ENCODE measurements at places on chromosomes 1 and 21. TPM values are rescaled to one million over a fixed set of nuclear protein-coding genes. Genes with fewer than 3 reads are reported as not detected.
A peak's percentile ranks its signal among the peaks of the same experiment; 100 is the strongest.

Gene CFAP107
- not detected for total RNA-seq

Gene ALX3
- total RNA-seq = not detected

Gene SPRR5
- total RNA-seq = not detected

Gene ADIPOR1
- total RNA-seq = 77.3 TPM

Gene THEM4
- total RNA-seq = 32.9 TPM

Gene POU2F1
- total RNA-seq = 17.3 TPM

- H3K4me1 ChIP-seq = peaks cover 13% of the 10 kb centered on the region
- H3K27ac ChIP-seq = no peak overlapping the region
Observed at GRCh38 chr21:45308194-45309068, 20.7 kb upstream of the POFUT2 start.

GRCh38 chr1:4149831-4150230, 249.8 kb upstream of the C1orf174 start:
- no peaks in the 10 kb centered on the region for H3K36me3 ChIP-seq
- H3K27ac ChIP-seq = no peak overlapping the region
- no peaks in the 10 kb centered on the region for H3K4me1 ChIP-seq
- no peaks in the 10 kb centered on the region for H3K27me3 ChIP-seq
- DNase-seq = no peak
- H3K4me3 ChIP-seq = no peak overlapping the region

DNA sequence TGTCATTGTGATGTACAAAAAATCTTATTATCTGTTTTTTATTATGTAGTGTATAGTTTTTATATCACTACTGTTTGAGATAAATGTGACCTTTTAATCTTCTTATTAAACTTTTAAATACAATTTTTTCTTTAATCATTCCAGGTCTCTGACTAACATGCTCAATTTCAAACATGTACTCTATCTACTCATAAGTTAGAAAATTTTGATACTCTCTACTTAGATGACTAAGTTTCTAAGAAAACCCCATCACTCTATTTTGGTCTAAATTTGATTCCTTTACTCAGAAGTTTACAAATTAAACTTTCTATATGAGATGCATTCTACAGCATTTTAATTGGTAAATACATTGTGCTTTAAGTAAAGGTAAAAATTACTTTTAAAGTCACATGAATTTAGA, 544.0 kb downstream of the PTBP2 start:
- no peaks in the 10 kb centered on the region for H3K4me1 ChIP-seq
- H3K4me3 ChIP-seq = no peak overlapping the region
- no peak overlapping the region for H3K27ac ChIP-seq
- no peak for DNase-seq

GRCh38 chr1:178506177-178506576, 6.7 kb upstream of the TEX35 start:
- no peak overlapping the region for H3K4me3 ChIP-seq
- H3K27me3 ChIP-seq = no peaks in the 10 kb centered on the region
- no peak overlapping the region for H3K27ac ChIP-seq

- no peaks in the 10 kb centered on the region for H3K27me3 ChIP-seq
- H3K4me1 ChIP-seq = peaks cover 40% of the 10 kb centered on the region
- H3K36me3 ChIP-seq = no peaks in the 10 kb centered on the region
- H3K4me3 ChIP-seq = peak overlapping the region; percentile 66
Observed at GRCh38 chr1:154791292-154792166, 78.6 kb downstream of the KCNN3 start.

DNA sequence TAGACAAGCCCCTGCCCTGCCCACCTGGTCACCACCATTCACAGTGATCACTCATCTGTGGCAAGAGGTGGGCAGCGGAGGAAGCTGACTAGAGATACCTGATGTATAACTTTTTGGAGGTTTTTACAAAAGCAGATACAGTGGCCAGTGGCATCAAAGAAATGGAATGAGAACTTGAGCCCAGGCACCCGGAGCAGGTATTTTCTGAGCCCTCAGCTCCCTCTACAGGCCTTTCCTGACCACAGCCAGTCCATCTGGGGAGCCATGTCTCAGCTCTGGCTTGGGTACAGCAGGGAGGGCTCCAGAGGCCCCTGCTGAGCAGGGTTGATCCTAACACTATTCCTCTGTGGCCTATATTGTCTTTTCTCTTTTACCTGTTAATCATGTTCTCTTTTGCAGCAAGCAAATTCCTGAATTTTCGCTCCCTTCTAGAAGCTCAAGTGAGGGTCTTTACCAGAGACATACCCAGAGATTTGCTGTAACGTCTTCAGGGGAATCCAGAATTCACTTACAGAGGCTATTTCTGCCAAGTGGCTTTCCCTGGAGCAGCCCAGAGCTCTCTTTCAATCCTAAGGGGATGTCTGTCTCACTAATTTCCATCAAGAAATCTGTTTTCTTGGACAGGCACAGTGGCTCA, 27.3 kb downstream of the GPR157 start:
- peak; percentile 17 for DNase-seq
- no peak overlapping the region for H3K4me3 ChIP-seq
- no peaks in the 10 kb centered on the region for H3K27me3 ChIP-seq

- no peak for DNase-seq
- no peaks in the 10 kb centered on the region for H3K27me3 ChIP-seq
- H3K36me3 ChIP-seq = peaks cover 11% of the 10 kb centered on the region
- H3K4me3 ChIP-seq = no peak overlapping the region
- H3K27ac ChIP-seq = no peak overlapping the region
Observed at GRCh38 chr1:235190431-235190830, 29.4 kb upstream of the RBM34 start.

DNA sequence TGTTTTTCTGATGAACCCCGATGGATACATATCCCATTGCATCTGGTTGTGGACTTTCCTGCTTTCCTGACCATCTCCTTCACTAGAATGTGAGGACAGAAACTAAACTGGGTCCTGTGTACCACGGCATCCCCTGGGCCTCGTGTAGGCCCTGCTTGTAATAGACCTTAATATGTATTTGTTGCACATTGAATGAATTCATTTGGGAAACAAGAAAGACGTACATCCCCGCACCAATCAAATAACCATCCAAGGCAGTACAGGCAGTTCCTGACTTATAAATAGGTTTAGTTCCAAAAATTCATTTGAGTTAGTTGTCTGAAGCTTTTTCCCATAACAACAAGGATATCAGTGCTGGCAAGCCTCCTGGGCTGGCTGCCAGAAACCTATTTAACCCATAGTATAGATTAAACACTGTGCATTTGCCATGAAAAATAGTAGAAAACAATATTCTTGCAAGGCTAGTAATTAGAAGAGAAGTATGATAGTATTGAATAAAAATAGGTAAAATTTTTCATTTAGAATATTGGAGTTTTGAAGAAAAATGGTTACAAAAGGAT, 81.8 kb upstream of the CD34 start:
- no peaks in the 10 kb centered on the region for H3K36me3 ChIP-seq
- DNase-seq = no peak
- peaks cover 5% of the 10 kb centered on the region for H3K27me3 ChIP-seq
- H3K4me1 ChIP-seq = no peaks in the 10 kb centered on the region
- H3K27ac ChIP-seq = no peak overlapping the region

- no peaks in the 10 kb centered on the region for H3K4me1 ChIP-seq
- H3K36me3 ChIP-seq = no peaks in the 10 kb centered on the region
- no peak for DNase-seq
- H3K27me3 ChIP-seq = no peaks in the 10 kb centered on the region
- H3K4me3 ChIP-seq = no peak overlapping the region
Observed at GRCh38 chr1:68725001-68725752, 228.3 kb upstream of the DEPDC1 start.

- no peaks in the 10 kb centered on the region for H3K27me3 ChIP-seq
- H3K4me1 ChIP-seq = peaks cover 11% of the 10 kb centered on the region
- no peaks in the 10 kb centered on the region for H3K36me3 ChIP-seq
- H3K4me3 ChIP-seq = no peak overlapping the region
- no peak overlapping the region for H3K27ac ChIP-seq
- DNase-seq = no peak
Observed at GRCh38 chr1:89794406-89794805, 26.4 kb upstream of the LRRC8D start.

DNA sequence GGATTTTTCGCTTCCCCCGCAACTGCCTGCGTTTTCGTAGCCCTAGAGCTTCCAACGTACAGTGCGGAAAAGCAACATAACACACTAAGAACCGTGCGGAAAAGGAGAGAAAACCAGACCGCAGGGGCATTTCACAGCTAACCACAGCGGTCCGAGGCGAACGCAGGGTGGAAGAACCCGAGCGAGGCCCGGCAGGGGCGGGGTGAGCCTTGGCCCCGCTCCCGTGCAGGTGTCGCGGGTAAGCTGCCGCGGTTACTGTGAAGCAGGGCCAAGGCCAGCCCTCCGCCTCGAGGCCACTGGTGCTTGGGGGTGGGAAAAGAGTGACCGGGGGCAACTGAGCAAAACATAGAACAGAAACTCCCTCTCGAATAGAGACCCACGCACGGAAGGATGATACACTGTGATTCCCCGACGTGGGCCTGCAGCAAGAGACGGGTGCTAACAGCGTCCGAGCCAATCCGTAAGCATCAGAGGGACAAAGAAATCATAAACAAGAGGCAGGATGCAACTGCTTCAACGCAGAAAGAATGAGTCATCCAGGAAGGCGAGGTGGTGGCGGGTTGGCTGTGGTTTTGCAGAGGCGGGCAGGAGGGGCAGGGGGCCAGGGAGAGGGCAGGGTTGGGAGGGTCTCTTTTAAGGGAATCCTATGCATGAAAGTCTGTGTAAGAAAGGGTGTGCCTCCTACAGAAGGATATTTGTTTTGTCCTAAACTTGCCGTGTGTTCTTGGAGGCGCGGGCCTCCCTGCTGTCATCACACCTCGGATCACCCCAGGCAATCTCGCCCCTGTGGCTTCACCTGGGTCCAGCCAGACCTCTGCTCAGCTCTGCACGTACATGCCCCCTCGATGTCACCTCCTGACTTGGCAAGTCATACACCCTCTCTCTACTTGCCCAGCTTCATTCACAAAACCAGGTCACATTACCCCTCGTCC, 7.3 kb downstream of the GNG4 start:
- no peaks in the 10 kb centered on the region for H3K36me3 ChIP-seq
- H3K27ac ChIP-seq = peak overlapping the region; percentile 83
- peaks cover 37% of the 10 kb centered on the region for H3K27me3 ChIP-seq
- DNase-seq = peak; percentile 77
- H3K4me3 ChIP-seq = peak overlapping the region; percentile 57

DNA sequence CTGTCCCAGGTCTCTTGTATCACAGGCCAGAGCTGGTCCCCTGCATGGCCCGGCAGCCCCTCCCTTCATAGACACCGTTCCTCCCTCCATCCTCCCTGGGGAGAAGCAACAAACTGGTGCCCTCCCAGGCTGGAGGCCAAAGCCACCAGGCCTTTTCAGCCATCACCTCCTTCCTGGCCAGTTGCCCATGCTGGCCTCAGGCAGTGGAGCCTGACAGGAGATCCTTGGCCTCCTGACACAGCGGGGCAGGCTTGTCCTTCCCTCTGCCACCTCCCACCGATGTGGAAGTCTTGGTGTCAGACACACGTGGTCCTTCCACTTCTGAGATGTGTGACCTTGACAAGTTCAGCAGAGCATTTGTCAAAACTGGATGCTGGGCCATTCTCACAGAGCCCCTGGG, 206.0 kb downstream of the HIVEP3 start:
- no peak overlapping the region for H3K27ac ChIP-seq
- DNase-seq = no peak

GRCh38 chr1:163307479-163308171, 14.1 kb upstream of the NUF2 start:
- no peaks in the 10 kb centered on the region for H3K4me1 ChIP-seq
- H3K4me3 ChIP-seq = no peak overlapping the region
- no peak overlapping the region for H3K27ac ChIP-seq
- peaks cover 26% of the 10 kb centered on the region for H3K36me3 ChIP-seq
- DNase-seq = no peak
- no peaks in the 10 kb centered on the region for H3K27me3 ChIP-seq

DNA sequence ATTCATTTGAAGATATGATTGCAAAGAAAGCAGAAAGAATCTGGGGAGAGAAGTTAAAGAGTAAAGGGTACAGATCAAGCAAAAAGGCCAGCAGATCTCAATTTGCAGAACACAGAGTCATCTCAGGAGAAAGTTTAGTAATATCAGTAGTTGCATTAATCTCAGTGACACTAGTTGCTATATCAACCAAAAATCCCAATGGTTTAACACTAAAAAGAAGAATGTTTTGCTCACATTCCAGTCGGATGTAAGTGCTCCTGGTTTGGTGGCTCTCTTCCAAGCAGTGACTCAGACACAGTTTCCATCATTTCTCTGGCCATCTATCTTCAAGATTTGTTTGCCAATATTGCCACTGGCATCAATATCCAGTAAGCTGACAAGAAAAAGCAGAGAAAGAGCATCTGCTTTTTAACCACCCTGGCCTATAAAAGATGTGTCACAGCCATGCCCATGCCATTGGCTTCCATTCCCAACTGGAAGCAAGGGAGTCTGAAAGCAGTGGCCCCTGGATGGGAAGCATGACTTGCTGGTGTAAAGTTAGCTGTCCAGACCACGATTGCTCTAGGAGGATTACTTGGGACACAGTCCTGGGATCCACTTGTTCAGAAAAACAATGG, 45.5 kb upstream of the AIM2 start:
- H3K36me3 ChIP-seq = no peaks in the 10 kb centered on the region
- H3K4me1 ChIP-seq = peaks cover 3% of the 10 kb centered on the region
- H3K27me3 ChIP-seq = peaks cover 27% of the 10 kb centered on the region
- H3K27ac ChIP-seq = no peak overlapping the region
- no peak for DNase-seq

GRCh38 chr1:243756529-243756928, 93.5 kb downstream of the AKT3 start:
- H3K4me1 ChIP-seq = peaks cover 27% of the 10 kb centered on the region
- peaks cover 2% of the 10 kb centered on the region for H3K36me3 ChIP-seq
- no peaks in the 10 kb centered on the region for H3K27me3 ChIP-seq
- DNase-seq = no peak
- H3K4me3 ChIP-seq = no peak overlapping the region
- H3K27ac ChIP-seq = no peak overlapping the region

GRCh38 chr1:116178837-116179236, 67.6 kb downstream of the MAB21L3 start:
- DNase-seq = no peak
- H3K36me3 ChIP-seq = no peaks in the 10 kb centered on the region
- no peak overlapping the region for H3K27ac ChIP-seq
- no peaks in the 10 kb centered on the region for H3K4me1 ChIP-seq
- peaks cover 7% of the 10 kb centered on the region for H3K27me3 ChIP-seq

- H3K4me1 ChIP-seq = no peaks in the 10 kb centered on the region
- no peak for DNase-seq
- H3K27ac ChIP-seq = no peak overlapping the region
- peaks cover 18% of the 10 kb centered on the region for H3K27me3 ChIP-seq
- H3K36me3 ChIP-seq = no peaks in the 10 kb centered on the region
Observed at GRCh38 chr1:165056914-165057313, 299.6 kb downstream of the LMX1A start.

DNA sequence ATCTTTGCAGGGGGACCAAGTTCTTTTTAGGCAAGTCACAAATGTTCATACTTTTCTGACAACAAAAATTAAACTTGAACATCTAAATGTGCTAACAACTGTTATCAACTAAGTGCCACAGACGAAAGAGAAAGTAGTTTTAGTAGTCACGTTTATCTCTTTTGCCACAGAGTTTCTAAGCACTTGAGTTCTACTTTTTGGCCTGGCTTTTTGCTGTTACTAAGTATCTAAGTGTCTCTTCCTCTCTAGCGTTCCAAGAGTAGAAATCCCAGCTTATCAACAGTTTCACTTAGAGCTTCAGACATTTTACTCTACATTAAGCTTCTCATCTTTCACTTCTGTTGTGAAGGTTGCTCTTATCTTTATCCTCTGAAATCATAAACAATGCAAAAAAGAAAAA, 34.2 kb downstream of the GATAD2B start:
- peaks cover 26% of the 10 kb centered on the region for H3K36me3 ChIP-seq
- H3K4me3 ChIP-seq = peak overlapping the region; percentile 33
- DNase-seq = no peak
- H3K27ac ChIP-seq = peak overlapping the region; percentile 40
- H3K27me3 ChIP-seq = no peaks in the 10 kb centered on the region

GRCh38 chr21:27104846-27105431, 138.1 kb upstream of the ADAMTS5 start:
- no peaks in the 10 kb centered on the region for H3K4me1 ChIP-seq
- H3K27me3 ChIP-seq = peaks cover 3% of the 10 kb centered on the region
- no peaks in the 10 kb centered on the region for H3K36me3 ChIP-seq
- no peak for DNase-seq
- no peak overlapping the region for H3K27ac ChIP-seq
